Stimulated activated CD4-positive, alpha-beta T cell treated with anti-CD3 and anti-CD28 coated beads, Interleukin-4, amount 100 ng/mL, for 24 hours (primary cell): ENCODE measurements at places on chromosomes 1 and 21.
A peak's percentile ranks its signal among the peaks of the same experiment; 100 is the strongest.

- DNase-seq = no peak
Observed at GRCh38 chr1:3707939-3708328, 44.3 kb upstream of the CCDC27 start.

GRCh38 chr1:4636644-4637380 is 17.6 kb upstream of the AJAP1 start:
- no peak for DNase-seq

DNA sequence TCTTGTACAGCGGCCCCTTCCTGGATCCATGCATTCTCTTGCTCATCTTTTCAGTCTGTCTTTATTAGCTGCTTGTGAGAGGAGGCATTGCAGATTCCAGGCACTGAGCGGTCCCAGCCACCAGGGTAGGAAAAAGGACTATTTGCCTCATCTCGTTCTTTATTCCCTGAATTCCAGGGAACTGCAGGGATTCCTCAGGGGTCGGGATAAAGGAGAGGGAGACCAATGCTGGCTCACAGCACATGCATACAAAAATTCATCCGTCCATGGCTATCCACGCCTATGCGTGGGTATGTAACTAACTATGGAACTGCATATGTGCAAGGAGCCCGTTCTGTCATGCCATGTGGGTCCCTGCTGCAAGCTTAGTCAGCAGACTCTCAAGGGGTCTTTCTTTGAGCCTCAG is 879 bp upstream of the PLPPR5 start:
- no peak for DNase-seq

DNA sequence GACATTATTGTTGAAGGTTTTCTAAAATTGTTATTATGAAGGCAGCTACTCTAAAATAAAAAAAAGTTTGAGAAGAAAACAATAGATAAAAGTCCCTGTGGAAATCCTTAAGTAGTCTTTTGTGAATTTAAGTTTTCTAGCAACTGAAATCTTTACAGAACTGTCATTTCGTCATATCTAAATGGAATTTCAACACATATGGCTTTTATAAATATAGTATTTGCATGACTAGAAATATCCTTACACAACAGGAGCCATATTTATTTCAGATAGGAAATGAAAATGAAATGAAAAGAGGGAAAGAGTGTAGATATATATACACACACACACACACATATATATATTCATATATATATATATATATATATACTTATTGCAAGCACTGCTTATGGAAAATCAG is 204.7 kb upstream of the RGS18 start:
- DNase-seq = no peak

DNA sequence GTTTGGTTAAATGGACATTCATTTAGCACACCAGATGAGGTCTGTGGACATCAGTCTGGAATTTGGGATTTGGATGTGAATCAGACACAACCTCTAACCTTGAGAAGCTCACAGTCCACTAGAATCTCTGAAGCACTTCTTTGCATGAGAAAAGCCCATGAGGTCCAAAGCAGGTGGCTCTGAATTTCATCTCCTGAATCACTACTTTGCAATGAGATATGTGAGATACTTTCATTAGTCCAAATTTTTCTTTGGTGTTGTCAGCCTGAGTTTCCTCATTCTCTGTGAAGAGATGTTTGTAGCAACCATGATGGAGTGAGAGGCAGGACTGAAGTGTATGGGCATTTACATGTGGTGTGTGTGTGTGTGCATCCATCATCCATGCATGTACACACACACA is 16.5 kb upstream of the LCE2D start:
- no peak for DNase-seq

DNA sequence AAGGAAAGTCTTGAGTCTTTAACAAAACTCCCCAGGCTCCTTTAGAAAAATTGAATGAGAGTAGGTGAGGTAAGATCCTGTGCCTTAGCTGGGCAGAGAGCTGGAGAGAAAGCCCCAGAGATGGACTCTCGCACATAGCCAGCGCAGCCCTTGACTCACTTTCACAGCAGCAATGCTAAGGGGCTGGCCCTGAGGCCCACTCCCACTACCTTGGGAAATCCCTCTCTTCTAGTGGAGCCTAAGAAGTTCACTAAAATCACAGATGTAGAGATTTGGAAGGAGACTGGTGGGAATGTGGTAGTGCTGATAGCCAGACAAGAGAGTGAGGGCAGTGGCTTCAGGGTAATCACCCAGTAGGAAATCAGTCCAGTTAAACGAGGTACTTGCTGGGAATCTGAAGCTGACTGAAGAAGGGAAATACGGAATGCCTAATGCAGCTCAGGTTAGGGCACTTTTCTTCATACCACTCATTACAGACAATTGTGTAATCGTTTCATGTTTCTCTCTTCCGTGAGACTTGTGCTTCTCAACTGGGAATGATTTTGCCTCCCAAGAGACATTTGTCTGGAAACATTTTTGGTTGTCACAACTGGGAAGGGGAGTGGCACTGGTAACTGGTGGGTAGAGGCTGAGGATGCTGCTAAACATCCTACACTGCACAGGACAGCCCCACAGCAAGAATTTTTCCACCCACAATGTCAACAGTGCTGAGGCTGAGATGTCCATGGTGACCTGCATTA is 42.4 kb upstream of the LRRC8C start:
- no peak for DNase-seq

DNA sequence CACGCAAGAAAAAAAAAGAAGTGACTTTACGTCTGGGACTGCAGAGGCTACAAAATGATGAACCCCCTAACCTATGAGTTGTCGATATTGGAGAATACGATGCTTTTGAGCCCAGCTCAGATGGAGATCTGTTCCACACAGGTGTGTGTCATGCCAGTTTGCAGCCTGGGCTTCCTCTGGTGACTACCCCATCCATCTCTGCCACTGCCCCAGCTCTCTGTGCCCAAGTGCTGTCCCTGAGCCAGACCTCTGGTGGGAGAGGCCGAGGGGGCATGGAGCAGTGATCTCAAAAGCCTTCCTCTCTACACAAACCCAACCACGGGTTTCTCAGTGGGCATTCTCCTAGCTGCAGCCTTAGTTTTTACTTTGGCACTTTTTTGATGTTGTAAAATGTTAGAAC is 141.0 kb downstream of the CLIC6 start:
- no peak for DNase-seq

DNA sequence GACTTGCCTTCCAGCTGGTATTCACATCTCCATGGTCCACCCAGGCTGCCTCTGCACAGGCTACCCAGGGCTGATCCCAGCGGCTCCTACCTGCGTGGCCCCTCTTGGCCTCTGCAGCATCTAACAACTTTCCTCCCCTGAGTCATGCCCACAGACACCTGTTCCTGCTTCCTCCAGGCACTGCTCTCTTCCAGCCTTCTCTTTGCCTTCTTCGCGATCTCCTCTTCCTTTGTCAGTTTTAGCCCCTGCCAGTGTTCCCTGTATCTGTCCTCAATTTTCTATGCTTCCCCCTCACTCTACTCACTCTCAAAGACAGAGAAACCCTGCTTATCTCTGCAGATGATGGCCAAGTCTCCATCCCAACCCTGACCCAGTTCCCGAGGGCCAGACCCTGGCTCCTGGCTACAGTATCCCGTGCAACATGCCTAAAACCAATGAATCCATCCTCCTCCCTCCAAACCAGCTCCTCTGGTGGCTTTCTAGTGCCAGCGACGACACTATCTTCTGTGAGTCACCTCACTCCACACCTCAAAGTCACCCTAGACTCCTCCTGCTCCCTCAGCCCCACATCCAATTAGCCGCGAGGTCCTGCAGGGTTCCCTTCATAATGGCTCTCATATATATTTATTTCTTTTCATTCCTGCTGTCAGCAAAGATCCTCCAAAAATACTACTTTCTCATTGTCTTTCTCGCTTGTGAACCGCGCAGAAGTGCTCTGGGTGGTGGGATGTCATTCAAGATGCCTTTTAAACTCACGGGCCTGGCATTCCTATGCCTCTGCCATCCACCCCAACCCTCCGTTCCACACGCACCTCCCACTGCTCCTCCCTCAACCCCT is 259.2 kb downstream of the TOMM20 start:
- no peak for DNase-seq

DNA sequence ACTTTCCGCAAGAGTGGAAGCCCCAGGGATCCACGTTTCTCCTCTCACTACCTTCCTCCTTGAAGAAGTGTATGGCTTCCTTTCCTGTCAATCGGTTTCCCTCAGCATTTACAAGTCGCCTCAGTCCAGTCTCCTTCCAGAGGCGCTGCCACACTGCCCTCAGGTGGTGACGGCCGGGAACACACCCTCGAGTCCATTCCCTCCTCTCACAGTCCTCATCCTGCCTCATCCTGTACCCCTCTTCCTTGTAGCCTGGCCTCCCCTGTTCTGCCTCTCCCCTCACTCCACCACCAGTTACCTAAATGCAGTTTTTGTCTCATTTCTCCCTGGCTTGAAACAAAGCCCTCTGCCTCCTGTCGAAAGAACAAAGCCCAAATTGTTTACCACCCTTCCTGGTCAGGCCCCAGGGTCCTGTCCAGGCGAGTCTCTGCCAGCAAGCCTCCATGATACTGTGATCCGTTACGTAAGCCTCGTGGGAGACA is 23.2 kb upstream of the LSM10 start:
- peak; percentile 92 for DNase-seq

- no peak for DNase-seq
Observed at GRCh38 chr1:29577512-29577911, 341.2 kb downstream of the PTPRU start.

DNA sequence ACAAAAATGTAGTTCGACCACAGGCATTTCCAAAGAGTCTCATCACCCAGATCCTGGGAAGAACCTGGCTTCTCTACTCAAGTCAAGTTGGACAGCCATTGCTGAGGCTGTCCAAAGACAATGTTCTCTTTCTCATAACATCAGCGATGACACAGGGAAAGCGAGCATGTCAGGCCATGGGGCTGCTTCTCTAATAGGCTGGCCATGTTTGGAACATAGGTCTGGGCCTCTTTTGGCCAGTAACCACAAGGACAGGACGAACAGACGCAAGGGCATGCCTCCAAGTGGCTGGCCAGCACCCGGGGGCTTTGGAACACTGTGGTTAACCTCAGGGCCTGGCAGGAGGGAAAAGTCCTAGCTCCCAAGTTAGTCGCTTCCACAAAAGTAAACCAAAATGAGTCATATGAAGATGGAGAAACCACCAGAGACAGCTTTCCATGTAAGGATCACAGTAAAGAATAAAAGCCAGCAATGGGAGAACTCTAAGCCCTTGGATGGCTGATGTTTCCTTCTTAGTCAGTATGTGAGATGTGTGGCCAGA is 80.6 kb upstream of the SLC44A3 start:
- DNase-seq = no peak

- no peak for DNase-seq
Observed at GRCh38 chr21:45411810-45412206, 6.8 kb downstream of the COL18A1 start.

GRCh38 chr21:31395268-31395667 is 51.2 kb upstream of the TIAM1 start:
- no peak for DNase-seq

DNA sequence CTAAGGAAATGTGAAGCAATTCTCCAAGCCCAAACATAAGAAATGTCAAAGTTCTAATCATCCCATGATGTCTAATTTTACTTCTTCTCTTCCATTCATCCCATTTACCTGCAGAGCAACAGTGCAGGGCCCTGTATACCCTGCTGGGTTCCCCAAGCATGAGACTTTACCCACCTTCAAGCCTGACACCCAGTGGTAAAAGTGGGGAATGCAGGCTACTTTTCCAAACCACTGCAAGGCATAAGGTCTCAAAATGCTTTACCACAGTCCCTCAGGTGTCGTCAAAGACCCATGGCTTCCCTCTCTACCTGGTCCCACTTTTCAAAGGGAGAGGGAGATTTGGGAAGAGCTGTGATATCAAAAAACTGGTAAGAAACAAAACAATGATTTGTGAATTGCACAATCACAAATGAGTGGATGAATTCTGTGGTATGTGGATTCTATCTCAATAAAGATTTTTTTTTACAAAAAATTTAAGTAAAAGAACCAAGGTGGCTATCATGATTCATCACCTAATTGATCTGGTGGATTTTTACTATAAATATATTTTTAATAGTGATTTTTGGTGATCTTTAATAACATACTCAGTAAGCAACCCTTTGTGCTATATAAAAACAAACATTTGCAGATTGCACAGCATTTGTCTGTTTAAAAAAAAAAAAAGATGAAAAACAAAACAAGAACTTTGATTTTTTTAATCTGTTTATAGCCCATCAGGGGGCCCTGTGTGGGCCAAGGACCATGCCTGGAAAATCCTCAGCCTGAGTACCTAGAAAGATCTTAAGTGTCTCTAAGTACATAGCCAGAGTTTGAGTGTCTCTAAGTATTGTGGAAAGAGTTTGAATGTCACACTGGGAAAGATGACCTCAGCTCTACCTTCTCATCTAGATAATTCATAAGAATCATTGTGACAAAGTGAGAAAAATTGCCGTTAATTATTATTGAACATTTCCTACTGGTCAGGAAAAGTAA is 73.1 kb upstream of the GJB5 start:
- peak; percentile 47 for DNase-seq

DNA sequence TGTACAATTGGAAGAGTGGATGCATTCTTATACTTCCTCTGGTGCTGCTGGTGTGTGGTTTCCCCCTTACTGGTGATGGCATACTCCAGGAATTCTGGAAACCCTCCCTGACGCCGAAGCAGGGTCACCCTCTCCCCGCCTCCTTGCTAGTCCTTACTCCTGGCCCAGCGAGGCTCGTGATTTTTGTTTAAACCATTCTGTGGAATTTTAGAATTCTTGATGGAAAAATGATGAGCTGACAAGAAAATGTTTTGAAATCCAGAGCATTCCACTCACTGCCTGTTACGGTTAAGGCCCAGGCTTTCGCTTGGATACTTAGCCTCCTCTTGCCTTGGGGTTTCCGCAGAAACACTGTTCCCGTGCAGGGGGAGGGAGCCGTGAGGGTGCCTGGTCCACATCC is 41.1 kb downstream of the IL6R start:
- DNase-seq = no peak

DNA sequence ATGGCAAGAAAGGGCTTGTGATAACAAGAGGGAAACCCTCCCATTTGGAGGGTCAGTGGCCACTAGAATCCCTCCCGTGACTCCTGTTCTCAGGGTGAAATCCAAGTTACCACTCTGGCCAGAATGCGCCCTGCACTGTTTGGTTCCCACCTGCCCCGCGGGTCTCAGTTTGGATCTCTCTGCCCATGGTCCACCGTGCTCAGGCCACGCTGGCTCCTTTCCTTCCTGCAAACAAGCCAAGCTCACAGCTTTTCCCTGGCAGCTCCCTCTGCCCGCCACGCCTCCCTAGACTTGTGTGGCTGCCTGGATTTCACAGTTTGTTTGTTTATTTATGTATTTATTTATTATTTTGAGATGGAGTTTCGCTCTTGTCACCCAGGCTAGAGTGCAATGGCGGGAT is 179.5 kb upstream of the VAMP3 start:
- DNase-seq = no peak

- DNase-seq = no peak
Observed at GRCh38 chr1:74193908-74194307, 4.1 kb downstream of the LRRIQ3 start.

DNA sequence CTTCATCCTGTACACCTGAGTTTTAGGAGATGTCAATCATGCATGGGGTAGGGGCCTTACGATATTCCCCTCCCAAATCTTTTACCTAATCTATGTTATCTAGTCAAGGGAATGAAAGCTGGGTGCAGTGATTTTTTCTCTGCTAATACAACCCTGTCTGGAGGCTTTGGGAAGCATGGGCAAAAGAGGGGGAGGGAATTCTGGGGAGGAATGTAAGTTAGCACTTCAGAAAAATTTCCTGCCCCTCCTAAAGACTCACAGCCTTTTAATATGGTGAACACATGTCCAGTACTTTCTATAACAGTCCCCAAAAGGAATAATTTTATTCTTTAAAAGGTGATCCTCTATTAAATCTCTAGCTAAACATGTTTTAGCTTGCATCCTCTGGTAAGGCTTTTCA is 25.6 kb upstream of the PRELP start:
- DNase-seq = no peak
